ENCODE measurements at places on chromosomes 12 and 14.

DNA sequence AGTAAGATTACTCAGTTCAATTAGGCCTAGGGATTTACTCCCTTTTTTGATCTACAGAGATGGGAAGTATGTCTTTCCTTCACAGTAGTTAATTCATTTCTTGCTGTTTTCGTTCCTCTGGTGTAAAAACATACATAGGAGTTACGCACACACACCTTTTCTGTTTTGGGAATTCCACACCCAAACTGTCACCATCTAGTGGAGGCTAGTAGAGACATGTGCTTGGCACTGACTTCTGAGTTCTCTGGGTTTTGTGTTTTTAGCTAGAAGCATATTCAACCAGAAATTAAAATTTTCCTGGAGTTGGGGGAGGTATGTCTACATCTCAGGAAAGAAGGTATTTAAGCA lies 1.4 kb downstream of the SUSD6 start:
- no peak for DNase-seq

- DNase-seq, result no peak
Measured at GRCh38 chr14:92209141-92209540, 87.4 kb downstream of the CPSF2 start.

- DNase-seq, result no peak
Measured at GRCh38 chr12:57234571-57235016, 5.1 kb downstream of the SHMT2 start.

DNA sequence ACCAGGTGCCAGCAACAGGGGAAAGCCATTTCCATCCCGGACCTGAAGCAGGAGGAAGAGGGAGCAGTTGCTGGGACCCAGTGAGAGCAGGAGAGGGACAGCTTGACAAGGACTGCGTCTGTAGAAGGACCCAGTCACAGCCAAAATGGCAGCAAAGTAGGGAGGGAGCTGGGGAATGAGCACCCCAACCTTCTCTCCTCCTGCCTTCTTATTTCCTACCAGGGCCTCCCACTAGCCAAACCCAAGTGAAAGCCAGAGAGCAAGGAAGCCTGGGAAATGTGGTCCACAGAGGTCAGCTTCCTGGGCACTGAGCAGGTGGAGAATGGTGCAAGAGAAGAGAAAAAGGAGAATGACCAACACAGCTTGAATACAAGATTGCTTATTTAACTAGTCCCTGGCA lies 108.5 kb upstream of the MYL2 start:
- DNase-seq, result no peak

GRCh38 chr12:51818566-51819300 lies 29.8 kb downstream of the FIGNL2 start:
- DNase-seq, result no peak

Data from activated naive CD4-positive, alpha-beta T cell treated with anti-CD3 and anti-CD28 coated beads, Interleukin-2, amount 50 U/mL, for 16 hours (primary cell).